NCI-H345 (cell line): ENCODE measurements at places on chromosomes 5 and 9.

DNA sequence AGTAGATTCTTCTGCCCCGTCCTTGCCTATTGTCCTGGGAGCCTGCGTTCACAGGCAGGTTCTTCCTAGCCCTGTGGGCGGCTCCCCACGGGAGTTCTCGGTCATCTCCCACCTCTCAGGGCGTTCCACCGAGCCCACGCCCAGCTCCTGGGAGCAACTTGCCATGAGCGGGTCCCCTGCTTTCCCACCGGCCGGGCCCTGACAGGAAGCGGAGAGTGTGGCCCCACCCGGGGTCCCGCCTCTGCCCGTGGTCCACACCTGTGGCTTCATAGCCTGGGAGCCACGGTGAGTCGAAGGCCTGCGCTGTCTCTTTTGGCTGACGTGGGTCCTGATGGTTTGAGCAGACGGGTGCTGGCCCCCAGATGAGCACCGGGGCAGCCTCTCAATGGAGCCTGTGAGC, 43.2 kb downstream of the KCNT1 start:
- DNase-seq, result no peak

DNA sequence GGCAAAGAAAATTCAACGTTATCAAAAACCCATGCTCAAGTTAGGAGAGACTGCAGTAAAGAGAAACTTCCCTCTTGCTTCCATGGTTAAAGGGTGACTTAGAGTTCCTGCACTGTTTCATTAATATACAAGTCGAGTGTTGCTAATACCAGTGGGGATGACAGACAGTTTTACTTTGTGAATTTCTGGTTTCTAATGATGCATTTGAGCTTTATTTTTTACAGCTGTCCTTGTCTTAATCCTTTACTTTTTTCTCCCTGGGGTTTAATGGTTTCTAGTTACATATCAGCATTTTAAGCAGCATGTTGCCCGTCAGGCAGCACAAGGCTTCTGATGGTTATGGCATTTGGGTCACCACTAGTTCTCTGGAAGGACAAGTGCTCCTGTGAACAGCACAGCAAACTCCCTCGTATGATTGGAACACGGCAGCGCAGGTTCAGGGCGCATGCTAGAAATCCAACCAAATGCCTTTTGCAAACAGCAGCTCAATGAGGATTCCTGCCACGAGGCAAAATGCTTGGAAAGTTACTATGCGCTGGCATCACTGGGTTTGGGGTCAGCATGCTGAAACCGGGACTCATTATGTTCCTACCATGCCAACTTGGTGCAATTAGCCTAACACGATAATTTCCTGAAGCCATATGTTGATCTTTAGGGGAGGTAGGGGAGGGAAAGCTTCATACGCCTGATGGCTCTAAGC, 463.8 kb downstream of the BNC2 start:
- DNase-seq, result no peak

- no peak for DNase-seq
Observed at GRCh38 chr5:103256178-103256577, 2.4 kb upstream of the MACIR start.

GRCh38 chr5:78964889-78965288, 20.2 kb downstream of the ARSB start:
- peak; percentile 54 for DNase-seq

- no peak for DNase-seq
Observed at GRCh38 chr9:93574091-93574899, 2.1 kb upstream of the PHF2 start.

- no peak for DNase-seq
Observed at GRCh38 chr5:160435532-160435931, 13.9 kb downstream of the PTTG1 start.

DNA sequence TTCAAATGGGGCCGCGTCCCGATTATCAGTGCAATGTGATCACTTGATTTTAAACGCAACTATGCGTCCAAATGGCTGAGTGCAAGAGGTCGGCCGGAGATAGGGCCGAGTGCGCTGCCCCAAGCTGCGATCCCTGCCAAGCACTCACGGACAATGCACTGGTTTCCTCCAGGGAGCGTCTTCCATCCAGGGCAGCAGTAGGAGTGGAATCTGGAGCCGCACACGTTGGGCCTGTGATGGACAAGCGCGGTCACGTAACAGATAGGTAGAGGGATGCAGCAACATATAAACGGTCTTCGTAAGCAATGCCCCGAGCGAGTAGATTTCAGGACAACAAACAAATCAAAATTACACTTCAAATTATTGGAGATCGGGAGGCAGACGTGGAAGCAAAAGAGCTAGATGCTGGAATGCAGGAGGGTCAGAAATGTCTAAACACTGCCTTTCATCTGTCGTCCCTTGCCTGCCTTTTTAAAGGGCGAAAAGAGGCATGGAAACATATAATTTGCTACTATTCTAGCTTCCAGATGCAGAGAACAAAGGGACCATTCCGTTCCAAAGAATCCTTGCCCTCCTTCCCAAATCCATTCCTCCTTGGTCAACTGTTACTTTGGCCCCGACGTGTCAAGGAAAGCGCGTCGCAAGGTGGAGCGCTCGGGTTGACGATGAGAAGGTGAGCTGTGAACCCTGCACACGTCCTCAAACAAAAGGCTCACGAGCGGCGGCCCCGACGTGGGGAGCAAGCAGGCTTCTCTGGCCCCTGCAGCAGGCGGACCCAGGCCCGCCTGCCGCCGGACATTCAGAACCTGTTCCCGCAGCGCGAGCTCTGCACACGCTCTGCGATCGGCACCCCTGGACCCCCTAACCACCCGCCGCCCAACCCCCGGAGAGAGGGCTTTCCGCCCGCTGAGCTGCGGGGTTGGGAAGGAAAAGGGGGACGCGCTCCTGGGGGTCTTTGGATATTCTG, 1.5 kb downstream of the FBN2 start:
- DNase-seq, result no peak

DNA sequence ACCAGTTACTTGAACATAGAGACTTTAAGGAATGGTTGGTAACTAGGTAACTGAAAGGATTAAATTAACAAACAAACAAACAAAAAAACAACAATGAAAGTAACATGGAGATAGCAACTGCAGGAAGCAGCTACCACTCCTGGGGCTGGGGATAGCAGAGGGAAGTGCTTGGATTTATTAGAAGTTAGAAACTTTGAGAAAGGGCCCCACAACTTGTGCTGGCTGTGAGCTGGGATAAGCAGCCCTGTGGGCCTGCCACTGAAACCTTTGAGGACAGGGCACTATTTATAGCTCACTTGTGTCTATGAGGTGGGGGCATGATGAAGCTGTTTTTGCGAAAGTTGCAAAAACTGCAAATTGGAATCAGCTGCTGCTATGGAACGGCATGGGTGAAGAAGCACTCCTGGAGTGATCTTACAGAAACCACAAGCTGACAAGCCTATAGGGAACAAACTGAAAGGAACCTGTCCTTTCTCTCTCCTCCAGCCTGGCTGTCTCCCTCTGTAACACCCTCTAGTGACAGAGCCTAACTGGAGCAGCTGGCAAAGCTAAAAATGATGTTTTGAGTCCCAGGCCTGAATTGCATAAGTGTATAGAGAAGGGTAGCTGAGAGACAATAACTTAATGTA, 91.4 kb upstream of the RANBP6 start:
- DNase-seq, result peak; percentile 9

GRCh38 chr9:110282018-110282738, 25.9 kb upstream of the TXN start:
- no peak for DNase-seq

DNA sequence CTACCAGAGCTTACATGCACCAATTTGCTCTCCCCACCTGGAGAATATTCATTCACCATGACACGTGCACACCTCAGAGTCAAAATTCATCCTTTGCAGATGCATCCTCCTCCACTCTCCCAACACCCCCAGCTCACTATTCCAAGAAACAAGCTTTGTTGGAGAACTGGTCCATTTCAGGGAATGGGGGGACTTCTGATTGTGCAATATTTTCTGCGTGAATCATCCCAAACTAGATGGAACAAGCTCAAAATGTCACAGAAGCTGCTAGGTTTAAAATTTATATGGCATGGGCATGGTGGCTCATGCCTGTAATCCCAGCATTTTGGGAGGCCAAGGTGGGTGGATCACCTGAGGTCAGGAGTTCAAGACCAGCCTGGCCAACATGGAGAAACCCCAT, 3.6 kb downstream of the GLDC start:
- no peak for DNase-seq

DNA sequence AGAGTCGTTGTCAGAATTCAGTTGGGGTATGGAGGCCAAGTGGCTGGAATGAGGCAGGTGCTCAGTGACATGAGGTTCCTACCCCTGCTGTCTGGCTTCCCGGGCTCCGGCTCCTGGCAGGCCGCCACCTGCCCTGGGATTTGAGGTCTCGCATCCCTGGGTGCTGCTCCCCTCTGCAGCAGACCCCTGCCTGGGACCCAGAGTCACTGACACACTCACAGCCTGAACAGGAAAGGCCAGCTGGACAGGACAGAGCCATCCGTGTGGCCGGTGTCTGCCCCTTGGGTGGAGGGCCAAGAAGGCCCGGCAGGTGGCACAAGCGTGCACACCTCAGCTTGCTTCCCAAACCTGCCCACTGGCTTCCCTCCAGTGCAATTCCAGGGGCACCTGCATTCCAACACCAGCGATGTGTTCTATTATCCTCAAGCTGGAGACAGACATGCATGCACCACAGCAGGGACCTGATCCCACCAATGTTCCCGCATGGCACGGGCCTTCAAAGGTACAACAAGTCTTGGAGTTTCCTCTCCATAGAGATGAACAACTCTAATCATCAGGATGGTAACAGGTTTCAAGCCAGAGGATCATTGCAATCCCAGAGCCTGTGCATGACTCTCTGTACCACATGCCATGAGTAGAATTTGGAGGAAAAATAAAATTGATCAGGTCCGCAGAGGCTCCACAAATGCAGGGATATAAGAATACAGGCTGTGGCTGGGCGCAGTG, 45.6 kb upstream of the RNF130 start:
- DNase-seq, result no peak

GRCh38 chr9:16413509-16414016, 456.9 kb downstream of the BNC2 start:
- no peak for DNase-seq

DNA sequence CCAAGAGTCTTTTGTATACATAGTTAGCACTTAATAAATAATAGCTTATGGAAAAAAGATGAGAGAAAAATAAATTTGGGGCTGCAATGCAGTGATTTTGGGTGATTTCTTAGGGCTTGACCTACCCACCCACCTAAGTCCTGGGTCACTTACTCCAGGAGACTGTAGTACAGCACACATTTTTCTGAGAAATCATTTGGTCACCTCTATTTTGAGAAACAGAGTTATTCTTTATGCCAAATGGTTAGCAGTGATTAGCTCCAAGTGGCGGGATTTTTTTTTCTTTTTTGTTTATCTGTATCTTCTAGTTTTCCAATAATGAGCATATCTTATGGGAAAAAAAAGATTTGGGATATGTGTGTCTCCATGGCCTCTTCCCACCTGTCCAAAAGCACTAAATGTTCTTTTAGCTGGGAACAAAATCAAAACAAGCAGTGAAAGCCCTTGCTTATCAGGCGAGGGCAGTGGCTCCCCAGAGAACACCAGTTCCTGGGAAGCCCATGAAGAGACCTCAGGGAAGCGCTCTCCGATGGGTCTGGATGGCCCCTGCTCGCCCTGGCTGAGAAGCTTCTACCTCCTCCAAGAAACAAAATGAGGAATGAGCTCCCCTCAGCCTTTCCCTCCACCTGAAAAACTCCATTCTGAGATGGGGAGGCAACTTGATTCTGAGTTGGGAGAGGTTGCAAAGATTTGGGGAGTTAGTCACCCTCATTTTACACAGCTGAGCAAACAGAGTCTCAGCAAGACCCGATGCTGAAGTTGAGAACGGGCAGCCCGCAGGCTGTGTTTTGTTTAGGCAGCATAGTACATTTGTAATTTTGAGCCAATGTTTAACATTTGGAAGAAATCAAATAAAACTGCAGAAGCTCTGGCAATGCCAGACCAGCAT, 69.9 kb downstream of the CYFIP2 start:
- no peak for DNase-seq

DNA sequence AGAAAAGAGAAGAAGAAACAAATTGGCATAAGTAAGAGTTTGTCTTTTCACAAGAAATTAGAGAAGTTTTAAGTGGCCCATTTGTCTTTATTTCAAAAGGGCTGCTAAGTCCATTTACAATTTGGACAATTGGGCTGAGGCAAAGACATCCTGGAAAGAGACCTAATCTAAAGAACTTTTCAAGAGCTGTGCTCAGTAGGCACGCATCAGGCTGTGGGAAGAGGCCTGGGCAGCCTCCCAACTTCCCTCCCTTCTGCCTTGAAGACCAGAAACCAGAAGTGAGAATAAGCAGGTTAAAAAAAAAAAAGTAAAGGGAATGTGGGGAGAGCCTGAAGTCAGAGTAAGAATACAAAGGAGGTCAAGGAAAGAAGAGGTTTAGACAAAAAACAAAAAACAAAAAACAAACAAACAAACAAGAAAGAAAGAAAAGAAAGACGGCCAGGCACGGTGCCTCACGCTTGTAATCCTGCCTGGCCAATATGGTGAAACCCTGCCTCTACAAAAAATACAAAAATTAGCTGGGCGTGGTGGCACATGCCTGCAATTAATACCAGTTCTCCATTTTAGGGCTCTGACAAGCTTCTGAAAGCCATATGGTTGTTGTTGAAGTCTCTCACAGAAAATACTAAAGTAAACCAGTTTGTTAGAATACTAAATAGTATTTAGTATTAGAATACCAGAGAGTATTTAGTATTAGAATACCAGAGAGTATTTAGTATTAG, 48.0 kb upstream of the CEP78 start:
- DNase-seq, result no peak

- no peak for DNase-seq
Observed at GRCh38 chr9:101030086-101030391, 1.5 kb downstream of the PLPPR1 start.

DNA sequence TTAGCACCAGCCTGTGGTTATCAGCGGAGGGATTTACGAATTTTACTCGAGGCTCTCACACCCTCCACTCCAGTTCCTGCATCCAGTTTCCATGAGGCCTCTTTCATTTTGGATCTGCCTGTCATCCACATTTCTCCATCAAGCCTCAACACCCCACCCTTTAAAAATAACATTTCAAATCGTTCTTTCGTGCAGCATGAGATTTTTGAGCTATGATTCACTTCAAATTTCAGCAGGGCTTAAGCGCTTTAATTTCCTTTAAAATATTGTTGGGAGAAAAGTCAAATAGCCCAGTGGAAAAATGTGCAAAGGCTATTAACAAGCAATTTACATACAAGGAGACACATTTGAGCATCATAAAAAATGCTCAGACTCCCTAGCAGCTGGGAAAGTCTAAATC, 103.2 kb downstream of the MSX2 start:
- DNase-seq, result no peak

DNA sequence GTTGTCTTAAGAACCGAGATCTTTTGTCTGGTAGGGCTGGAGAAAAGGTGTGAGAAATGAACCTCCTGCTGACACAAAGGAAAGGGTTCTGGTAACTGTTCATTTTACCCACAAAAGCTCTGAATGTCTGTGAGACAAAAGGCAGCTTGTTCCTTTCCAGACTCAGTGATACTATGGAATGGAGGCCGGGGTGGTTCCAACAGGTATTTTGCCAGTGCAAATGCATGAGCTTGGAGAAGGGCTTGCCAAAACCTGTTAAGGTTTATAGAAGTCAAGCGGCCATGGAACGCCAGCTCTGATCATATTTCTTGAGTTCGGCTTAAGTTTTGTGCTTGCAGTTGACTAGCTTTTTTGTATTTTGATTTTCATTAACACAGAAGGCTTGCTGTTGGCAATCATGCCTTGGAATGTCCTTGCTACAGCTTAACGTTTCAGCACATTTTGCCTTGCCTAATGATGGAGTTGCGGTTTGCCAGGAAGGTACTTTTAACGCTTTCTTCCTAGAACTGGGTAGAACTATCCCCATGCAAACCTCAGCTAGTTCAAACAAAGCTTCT, 328.6 kb downstream of the PIK3R1 start:
- DNase-seq, result no peak

GRCh38 chr5:52469420-52469819, 318.3 kb upstream of the ITGA1 start:
- no peak for DNase-seq

GRCh38 chr5:54021431-54022164, 288.8 kb downstream of the ARL15 start:
- DNase-seq, result no peak
